ENCODE measurements at places on chromosomes 12 and 14.

- DNase-seq, result no peak
Measured at GRCh38 chr12:71009430-71010142, 89.0 kb upstream of the PTPRR start.

- no peak for DNase-seq
Measured at GRCh38 chr14:23183158-23183470, 346 bp downstream of the SLC7A8 start.

DNA sequence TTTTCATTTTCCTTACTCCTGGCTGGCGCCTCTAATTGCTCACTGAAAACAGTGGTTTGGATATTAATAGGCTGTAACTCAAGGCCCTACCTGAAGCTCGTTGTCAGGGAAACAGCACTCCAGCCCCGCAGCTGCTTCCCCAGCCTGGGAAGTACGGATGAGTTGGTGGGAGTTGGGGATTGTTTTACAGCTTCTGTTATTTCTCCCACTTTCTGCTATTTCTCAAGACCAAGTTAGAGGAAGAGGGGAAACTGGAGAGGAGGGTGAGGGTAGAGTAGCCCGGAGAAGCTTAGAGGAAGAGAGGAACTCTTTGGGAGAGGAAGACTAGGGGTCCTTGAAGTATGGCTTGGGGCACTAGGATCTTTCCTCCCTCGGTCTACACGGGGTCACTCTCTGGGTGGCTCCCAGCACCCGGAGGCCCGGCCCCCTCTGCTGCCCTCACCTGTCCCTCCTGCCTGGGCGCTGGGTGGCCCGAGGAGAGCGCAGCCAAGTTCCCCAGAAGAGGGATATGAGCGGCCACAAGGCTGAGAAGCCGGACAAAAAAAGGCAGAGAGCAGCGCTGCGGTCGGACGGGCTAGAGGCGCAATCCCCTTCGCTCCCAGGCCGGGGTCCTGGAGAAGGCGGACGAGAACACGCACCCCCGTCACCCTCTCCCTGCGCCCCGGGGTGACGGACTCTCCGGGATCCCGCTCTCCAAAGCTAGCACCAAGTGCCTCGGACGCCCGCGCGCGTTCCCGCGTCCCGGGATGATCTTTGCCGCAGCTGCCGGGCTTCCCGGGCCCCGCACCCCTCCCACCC is 671 bp downstream of the SPTB start:
- DNase-seq, result no peak

DNA sequence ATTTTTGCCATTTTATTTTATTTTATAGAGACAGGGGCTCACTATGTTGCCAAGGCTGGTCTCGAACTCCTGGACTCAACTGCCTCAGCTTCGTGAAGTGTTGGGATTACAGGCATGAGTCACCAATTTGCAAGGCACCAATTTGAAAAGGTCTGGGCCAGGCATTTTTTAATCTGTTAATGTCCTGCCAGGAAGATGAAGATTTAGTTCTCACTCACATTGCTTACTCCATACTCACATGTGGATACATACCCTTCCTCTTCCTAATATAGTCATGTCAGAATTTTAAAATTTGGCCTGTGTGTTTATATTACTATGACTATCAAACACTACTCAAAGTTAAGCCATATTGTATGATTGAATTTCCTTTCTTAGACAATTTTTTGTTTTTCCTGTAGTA is 15.3 kb upstream of the EML1 start:
- no peak for DNase-seq

DNA sequence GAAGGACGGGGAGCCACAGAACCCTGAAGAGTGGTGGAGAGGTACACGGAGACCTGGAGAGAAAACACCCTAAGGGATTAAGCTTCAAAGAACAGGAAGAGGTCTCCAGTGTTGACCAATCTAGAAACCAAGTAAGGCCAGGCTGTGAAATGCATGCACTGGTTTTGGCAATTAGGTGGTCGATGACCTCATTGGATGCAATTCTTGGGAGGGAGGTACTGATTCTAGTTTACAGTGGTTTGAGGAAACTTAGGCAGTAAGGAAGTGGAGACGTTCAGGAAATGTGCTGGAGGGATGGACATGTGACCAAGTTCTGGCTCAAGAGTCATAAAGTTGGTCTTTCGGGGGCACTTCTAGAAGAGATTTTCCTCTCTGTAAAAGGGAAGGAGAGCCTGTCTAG is 91.3 kb upstream of the CEP83 start:
- DNase-seq, result no peak

DNA sequence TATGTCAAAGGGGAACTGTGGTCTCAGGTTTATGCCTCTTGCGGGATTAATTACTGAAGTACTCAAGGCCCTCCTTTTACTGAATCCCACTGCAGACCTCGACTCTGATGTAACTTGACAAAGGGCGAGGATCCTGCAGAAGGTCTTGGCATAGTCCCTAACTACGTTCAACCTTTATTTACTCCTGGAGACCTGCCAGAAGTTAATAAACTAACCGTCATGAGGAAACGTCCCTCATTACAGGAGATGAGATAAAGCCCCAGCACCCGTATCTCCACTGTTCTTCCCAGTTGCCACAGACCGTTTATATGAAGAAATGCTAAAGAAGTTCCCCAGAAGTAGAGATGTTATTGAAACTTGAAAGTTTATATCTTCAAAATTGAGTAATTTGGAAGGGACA is 190.9 kb downstream of the ETV6 start:
- DNase-seq, result no peak

- DNase-seq, result no peak
Measured at GRCh38 chr12:130011611-130012385, 108.0 kb upstream of the TMEM132D start.

DNA sequence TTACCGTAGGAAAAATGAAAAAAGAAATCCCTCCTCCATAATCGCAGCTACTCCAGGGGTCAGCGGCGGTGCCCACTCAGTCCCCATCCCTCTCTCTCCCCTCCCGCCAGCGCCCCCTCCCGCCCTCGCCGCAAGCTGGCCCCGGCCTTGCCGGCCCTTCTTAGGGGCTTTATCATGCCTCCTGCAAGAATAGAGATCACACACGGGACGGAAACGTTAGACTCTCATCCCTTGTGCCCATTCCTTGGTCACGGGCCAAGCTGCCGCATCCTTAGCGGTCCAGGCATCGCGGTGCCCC is 692 bp upstream of the COX14 start:
- DNase-seq, result no peak

DNA sequence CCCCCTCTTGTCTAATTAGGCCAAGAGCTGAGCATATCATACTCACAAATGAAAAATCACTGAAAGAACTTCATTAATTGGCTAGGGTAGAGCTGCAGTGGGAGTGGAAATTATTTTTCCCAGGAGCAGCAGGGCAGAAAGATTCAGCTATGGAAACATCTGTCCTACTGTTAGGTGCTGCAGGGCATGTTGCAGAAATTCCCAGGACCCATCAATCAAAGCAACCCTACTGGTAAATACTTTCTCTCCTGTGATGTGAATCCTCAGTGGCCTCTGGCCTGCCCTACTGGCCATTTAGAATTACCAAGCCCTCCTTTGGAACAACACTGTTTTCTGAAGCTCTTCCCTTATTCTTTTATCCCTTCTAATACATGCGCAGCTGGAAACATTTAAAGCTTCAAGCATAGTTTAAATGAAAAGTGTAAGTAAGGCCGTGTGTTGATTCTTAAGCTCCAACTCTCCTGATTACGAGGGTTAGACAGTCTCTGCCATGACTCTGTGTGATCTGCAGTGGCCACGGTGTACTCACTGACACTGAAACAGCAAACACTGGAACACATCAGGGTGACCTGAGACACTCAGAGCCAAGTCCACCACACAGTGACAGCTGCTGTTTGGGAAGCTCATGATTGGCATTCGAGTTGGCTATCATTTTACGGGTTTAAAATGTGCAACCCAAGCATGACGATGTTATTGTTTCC is 62.6 kb upstream of the TMCC3 start:
- DNase-seq, result no peak

DNA sequence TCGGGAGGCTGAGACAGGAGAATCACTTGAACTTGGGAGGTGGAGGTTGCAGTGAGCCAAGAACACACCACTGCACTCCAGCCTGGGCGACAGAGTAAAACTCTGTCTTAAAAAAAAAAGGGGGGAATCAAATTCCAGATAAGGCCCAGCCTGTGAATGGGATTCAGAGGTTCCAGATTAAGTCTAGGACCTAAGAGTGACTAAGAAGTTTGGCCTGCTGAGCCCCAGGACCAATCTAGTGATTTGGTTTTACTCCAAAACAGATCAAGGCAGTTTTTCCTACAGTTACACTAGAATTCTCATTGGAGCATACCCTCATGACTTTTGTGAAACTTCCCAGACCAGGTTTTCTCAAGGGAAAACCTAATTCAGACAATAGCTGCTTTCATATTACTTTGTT is 22.8 kb downstream of the EXOC5 start:
- DNase-seq, result no peak

- DNase-seq, result no peak
Measured at GRCh38 chr12:62158461-62159360, 101.5 kb upstream of the USP15 start.

DNA sequence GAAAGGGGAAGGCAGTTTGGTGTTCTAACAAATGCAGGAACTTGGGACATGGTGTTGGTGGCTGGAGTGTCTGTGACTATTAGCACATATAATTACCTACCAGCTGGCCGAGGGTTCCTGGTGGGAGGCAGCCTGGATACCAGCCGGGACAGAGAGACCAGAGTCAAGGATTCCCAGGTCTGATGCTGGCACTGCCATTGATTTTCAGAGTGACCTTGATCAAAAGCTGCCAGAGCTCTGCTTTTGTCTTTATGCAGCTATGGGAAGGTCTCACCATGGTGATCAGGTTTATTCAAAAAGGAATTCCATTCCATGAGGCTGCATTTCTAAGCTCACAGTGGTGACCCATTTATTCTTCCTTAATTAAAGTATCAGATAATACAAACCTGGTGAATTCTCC is 101.0 kb upstream of the PWP1 start:
- DNase-seq, result no peak

- DNase-seq, result no peak
Measured at GRCh38 chr14:70821584-70822529, 12.5 kb upstream of the MAP3K9 start.

- DNase-seq, result no peak
Measured at GRCh38 chr14:36845356-36846012, 183.8 kb downstream of the PAX9 start.

DNA sequence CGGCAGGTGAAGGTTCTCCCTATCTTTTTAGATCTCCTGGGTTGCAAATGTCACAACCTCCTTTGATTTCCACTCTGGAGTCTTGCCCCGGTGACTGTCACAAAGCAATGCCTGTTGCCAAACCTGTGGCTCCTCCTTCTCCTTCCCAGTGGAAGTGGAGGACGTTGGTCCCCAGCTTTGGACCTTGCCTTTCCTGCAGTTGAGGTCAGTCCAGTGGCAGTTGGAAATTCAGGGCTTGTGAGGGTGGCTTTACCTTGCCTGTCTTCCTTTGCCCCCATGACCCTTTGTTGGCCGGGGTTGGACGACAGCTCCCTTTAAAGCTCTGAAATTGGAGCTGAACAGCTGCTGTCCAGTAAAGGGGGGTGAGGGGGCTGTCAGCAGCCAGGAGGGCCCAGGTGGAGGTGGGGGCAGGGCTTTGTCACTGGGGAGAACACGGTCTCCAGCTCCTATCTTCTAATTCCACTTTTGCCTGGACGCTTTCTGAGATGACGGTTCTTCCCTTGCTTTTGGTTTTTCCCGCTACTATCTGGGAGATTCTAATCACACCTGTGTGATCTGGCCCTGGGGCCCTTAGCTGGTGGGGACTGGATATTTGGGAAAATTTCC is 4.1 kb downstream of the TEAD4 start:
- no peak for DNase-seq

DNA sequence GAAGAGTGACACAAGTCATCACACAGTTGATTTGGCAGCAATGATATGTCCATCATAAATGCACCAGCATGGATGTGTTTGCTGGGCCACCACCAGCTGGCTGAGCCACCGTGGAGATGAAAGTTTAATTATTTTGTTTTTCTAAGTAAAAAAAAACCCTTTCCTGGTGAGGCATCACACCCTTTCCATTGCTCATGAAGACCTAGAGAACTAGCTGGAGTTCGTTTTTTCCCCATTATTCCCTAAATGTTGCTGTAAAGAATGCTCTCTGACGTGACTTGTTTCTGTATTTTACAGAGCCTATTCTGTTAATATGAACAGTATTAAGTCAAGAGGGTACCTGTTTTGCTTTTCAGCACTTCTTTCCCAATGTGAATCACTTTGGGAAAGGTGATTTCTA is 257.9 kb downstream of the MSRB3 start:
- no peak for DNase-seq

GRCh38 chr14:67517083-67517482 is 16.0 kb upstream of the PLEKHH1 start:
- DNase-seq, result no peak

DNA sequence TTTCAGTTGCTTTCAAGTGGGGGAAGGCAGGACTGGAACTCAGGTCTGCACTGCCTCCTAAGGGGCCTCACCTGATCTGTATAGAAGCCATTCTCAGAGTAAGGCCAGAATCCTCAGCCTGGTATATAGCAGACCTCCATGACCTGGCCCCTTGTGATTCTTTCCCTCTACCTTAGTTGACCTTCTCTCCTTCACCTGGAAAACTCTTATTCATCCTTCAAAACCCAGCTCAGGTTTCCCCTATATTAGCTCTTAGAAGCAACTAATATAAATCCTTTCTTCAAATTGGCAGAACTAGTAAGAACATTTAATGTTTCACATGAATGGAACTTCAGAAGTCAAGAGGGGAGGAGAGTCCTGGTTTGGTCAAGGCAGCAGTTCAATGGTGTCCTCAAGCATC is 26.0 kb upstream of the WSCD2 start:
- DNase-seq, result no peak

DNA sequence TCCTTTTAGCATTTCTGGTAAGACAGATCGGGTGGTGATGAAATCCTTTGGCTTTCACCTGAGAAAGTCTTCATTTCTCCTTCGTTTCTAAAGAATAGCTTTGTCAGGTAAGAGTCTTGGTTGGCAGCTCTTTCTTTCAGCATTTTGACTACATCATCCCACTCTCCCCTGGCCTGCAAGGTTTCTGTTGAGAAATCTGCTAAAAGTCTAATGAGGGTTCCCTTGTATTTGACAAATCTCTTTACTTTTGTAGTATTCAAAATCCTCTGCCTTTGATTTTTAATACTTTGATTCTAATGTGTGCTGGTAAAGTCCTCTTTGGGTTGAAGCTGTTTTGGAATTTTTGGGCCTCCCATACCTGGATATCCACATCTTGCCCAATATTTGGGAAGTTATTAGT is 120.2 kb downstream of the PAX9 start:
- DNase-seq, result no peak

GRCh38 chr12:114981036-114981435 is 297.1 kb upstream of the TBX3 start:
- no peak for DNase-seq
